ENCODE measurements at places on chromosomes 2 and 18.

DNA sequence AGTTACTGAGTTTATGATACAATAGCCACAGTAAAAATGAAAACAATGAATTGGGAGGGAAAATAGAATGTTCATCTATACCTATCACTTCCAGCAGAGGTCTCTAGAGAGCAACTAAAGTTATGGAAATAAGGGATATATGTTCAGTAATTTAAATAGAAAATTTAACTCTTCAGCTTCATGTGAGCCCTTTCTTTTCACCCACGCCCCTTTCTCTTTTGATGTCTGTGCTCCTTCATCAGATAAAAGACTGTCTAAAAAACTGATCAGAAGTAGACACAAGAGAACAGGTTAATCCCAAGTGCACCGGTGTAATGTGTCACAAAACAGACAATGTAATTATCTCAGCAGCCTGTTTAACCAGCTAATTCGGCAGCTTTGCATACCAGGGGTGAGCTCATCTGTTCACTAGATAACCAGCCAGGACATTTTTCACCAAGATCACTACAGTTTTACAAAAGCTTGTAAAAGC, 238.5 kb upstream of the ERBB4 start:
- DNase-seq = no peak

GRCh38 chr2:120678251-120678650, 57.4 kb upstream of the GLI2 start:
- DNase-seq = no peak

DNA sequence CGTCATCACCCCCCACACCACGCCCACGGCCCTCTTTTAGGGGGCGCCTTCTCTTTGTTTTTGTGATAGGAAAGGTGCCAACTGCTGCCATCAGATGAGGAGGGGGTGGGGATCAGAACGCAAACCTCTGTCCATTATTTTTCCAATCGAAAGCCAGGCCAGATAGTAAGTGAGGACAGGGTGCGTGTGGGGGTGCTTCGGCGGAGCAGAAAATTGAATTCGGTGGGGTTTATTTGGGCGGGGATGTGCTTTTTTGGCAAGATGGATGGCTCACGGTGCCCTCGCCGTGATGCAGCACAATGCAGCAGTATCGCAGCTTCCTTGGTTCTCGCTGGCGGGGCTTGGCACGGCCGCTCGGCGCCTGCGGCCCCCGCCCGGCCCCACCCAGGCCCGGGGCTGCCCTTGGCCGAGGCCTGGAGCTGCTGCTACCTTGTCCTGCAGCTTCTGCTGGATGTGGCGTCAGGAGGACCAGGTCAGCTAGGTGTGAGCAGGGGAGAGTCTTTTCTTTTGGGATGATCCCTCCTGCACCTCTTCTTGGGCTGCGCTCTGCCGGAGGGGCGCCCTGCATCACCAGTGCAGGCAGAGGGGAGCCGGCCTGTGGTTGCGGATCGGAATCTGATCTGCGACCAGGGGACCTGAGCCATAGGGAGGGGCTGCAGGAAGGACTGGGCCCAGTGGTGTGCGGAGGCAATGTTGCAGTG, 1.3 kb downstream of the SPTBN1 start:
- DNase-seq = no peak

GRCh38 chr2:55160422-55160821, 71.7 kb downstream of the CLHC1 start:
- no peak for DNase-seq

DNA sequence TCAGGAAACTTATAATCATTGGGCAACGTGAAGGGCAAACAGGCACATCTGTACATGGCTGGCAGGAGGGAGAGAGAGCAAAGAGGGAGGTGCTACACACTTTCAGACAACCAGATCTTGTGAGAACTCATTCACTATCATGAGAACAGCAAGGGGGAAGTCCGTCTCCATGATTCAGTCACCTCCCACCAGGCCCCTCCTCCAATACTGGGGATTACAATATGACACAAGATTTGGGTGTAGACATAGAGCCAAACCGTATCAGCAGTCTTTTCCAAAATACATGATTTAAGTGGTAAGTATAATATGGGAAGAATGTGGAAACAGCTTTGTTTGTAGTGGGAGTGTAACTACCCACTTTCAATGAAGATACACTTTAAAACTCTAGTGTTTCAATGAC, 65.0 kb downstream of the EPB41L5 start:
- DNase-seq = no peak

GRCh38 chr2:3078684-3079083, 298.9 kb downstream of the EIPR1 start:
- no peak for DNase-seq

DNA sequence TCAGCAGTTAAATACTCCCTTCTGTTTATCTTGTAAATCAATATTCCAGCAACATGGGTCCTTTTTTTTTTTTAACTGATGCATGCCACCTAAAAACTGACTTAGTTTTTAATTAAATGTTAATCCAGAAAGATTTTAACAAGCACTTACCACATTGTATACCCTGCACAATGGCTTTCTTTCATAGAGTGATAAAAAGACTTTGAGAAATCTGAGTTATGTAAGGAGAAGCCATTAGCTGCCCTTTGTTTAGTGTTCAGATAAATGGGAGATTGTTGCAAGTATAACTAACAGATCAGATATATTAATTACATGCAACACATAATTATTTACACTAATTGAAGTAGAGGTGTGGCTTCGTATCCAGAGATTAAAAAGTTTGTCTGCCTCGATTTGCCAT, 22.7 kb upstream of the NFATC1 start:
- no peak for DNase-seq

DNA sequence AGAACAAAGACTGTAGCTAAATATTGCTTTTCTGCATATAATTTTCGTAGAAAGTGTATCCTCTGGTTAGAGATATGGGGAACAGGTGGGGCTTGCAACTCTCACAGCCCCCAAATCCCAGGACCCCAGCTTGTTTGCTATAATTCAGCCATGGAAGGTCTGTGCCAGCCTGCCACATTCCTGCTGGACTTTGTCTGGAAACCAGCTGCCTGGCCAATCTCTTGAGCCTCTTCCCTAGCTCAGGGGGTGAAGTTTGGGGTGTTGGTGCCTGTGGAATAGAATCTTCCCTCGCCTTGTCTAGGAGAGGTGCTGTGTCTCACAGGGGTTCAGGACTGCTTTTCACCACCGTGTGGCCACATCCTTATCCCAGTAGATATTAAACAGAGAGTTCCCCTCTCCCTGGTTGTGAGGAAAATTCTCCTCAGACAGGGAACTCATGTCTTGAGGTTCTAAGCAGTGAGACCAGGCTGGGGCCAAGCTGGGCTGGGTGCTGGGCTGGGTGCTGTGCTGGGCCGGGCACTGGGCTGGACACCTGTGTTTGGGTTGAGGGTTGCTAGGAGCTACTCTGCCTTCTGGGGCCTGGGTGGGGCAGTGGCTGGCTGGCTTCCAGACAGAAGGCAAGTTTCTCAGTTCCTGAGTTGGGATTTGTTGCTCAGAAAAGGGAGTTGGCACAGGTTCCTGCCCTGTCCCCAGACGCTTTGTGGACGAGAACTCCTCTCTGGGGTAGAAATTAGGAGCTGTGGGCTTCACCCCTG, 12.3 kb downstream of the TOGARAM2 start:
- DNase-seq = no peak

Measured in DMS153 (cell line).